ENCODE measurements at places on chromosomes 2 and 18. TPM values are rescaled to one million over a fixed set of nuclear protein-coding genes. Genes with fewer than 3 reads are reported as not detected.

Gene STARD6
- not detected for total RNA-seq

Gene GAREM2
- 1.5 TPM for total RNA-seq

Gene FSHR
- not detected for total RNA-seq

Gene CRYGC
- not detected for total RNA-seq

Gene IL36RN
- not detected for total RNA-seq

Gene MOGAT1
- not detected for total RNA-seq

Gene CCDC74A
- 8.3 TPM for total RNA-seq

Gene RPL37A
- total RNA-seq: 569 TPM

Gene NAT8
- total RNA-seq: not detected
